ENCODE measurements at places on chromosomes 16 and 17.

DNA sequence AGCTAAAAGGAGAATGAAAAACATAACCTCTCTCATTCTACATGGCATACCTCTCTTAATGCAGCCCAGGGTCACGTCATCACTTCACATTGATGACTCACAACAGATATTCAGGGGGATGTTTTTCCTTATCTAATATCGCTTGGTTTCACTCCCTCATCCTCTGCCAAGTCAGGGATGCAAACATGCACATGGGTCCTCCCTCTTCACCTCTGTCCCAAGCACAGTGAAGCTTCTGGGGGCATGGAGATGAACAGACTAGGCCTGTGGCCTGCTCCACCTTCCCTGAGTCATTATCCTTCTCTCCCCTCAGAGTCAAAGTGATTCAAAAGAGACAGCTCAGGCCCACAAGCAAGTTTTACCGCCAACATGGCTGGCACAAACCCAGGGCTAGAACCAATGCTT lies 2.3 kb upstream of the MT2A start:
- DNase-seq: no peak

- no peak for DNase-seq
These were observed 222.5 kb upstream of the GSE1 start for GRCh38 chr16:85390511-85391174.

- DNase-seq: no peak
These were observed 461.3 kb downstream of the PMP22 start for GRCh38 chr17:14803826-14804225.

GRCh38 chr17:32355649-32356377 lies 5.9 kb downstream of the ZNF207 start:
- DNase-seq: no peak

- DNase-seq: no peak
These were observed 530 bp downstream of the CCL17 start for GRCh38 chr16:57405097-57405496.

DNA sequence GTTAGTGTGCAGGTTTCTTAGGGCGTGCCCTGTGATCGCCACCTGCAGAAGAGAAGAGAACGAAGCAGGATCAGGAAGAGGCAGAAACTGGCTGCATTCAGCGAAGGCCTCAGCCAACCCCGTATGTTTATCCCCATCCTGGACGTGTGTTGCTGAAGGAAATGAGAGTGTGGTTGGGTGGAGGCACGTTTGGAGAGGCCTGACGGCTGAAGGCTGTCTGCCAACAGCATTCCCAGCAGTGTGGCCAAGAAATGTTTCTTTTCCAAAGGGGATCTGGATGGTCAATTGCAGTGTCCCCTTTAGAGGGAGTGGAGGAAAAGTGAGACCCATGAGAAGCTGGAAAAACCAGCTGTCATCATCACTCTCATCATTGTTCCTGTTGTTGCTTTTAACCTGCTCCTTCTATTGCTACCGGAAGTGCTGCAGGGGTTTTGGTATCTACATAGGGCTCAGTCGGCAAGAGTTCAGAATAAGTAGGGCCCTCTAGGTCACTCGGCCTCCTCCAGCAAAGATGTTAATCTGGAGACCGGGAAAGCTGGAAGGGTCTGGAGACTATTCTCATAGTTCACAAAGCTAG lies 46.5 kb upstream of the SLC47A1 start:
- no peak for DNase-seq

GRCh38 chr17:11855306-11855705 lies 142.0 kb downstream of the ZNF18 start:
- DNase-seq: no peak

GRCh38 chr17:43935204-43935925 lies 6.9 kb downstream of the PPY start:
- no peak for DNase-seq

GRCh38 chr16:48102083-48103008 lies 53.4 kb downstream of the ABCC12 start:
- DNase-seq: no peak

GRCh38 chr17:75612906-75613626 lies 20.2 kb upstream of the SMIM5 start:
- DNase-seq: no peak

GRCh38 chr17:68033636-68034451 lies 1.7 kb upstream of the KPNA2 start:
- no peak for DNase-seq

DNA sequence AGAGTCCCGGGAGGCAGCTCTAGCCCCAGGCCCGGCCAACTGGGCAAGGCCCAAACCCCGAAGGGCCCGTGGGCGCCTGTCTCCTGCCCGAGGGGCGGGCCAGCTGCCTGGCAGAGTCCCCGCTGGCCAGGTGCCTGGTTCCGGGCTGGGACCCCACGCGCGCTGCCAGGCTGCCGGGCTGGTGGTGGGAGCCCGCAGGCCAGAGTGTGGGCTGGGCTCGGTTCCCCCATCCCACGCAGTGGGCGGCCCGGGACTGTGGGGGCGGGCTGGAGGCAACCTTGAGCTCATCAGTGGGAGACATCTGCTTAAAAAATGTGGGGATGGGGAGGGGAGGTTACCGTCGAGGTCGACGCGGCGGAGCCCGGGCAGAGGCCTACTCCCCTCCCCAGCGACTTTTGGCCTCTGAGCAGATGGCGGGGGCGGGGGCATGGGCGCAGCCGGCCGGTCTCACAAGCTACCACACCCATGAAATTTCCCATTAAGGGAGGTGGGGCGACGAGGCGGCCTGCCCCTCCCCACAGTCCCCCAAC lies 176.4 kb upstream of the GSE1 start:
- DNase-seq: no peak

DNA sequence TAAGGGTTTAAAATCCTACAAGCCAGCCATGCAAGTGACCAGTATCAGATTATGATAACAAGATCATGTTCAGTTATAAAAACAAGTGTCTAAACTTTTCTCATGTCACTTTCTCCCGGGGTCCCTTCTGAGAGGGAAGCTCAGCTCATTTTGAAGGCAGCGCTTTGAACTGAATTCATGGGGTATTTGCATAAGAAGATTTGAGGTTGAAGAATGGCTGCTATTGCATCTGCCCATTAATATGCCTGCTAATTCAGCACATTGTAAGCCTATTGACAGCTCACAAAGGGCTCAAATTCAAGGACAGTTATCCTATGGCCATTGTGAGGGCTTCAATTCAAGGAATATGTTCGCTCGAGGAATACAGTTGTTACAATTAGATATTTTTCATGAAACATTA lies 290.2 kb upstream of the IRX3 start:
- no peak for DNase-seq

- no peak for DNase-seq
These were observed 83.7 kb upstream of the CRHR1 start for GRCh38 chr17:45700171-45701090.

GRCh38 chr17:56173026-56173425 lies 19.8 kb downstream of the ANKFN1 start:
- DNase-seq: no peak

DNA sequence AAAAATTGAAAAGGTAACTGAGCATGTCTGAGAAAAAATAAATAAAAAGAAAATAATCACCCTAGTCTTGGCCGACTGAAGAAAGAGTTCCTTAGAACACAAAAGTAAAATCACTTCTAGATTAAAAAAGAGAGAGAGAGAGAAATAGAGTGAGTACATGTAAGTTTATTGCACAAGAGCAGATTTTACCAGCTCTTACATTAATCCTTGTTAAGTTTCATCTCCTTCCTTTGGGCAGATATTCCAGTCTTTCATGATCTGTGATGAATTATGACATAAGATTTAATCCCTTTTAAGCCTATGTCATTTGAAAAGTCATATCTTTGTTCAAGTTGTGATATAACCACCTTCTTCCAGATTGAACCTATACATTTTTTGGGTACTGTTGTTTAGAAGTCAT lies 54.8 kb downstream of the NFAT5 start:
- DNase-seq: no peak

DNA sequence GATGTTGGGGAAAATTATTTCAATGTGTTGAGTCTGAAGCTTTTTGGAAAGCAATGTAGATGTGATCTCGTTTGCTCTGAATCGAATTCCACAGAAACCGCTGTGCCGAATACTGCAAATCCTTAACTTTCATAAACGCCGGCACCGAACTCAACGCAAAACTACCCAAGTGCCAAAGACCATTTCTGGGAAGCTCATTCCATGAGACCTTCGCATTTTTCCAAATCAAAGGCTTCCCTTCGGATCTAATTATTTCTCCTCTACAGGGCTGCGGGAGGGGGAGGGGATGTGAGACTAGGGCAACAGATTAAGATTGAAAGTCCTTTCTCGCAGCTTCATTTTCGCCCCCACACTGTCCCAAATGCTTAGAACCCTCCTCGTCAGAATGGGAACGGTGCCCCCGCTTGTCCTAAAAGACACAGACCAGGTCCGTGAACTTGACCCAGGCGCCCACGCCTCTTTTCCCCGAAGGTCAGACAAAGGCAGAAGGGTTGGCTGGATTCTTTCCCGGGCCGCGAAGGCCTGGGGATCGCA lies 4.0 kb downstream of the PRAC1 start:
- no peak for DNase-seq

- DNase-seq: no peak
These were observed 90.7 kb upstream of the GSE1 start for GRCh38 chr16:85522308-85522841.

All from glomerular endothelial cell (primary cell).